ENCODE measurements at places on chromosomes 12 and 14. TPM values are rescaled to one million over a fixed set of nuclear protein-coding genes. Genes with fewer than 3 reads are reported as not detected.
A peak's percentile ranks its signal among the peaks of the same experiment; 100 is the strongest.

The KERA gene
- not detected for total RNA-seq

The TM7SF3 gene
- total RNA-seq: 65.3 TPM

The MANSC4 gene
- total RNA-seq: not detected

The CPNE6 gene
- not detected for total RNA-seq

The RNASE1 gene
- 174 TPM for total RNA-seq

The SDR9C7 gene
- total RNA-seq: 11.0 TPM

The SLC10A1 gene
- total RNA-seq: not detected

The CABP1 gene
- total RNA-seq: 0.49 TPM

DNA sequence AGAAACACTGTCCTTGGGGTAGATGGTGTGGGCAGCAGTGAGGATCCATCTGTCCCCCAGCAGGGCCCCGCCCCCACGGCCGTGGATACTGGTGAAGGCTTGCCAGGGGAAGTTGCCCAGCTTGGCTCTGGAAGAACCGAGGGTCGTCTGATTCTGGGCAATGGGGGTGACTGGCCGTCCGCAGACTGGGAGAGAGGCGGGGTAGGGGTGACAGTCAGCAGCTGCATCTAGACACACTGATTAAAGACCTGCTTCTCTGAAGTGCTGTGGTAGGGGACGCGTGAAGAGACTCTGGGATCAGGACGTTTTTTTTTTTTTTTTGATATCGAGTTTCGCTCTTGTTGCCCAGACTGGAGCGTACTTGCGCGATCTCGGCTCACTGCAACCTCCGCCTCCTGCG is 4.7 kb upstream of the C1R start:
- H3K27me3 ChIP-seq: no peaks in the 10 kb centered on the region
- H3K36me3 ChIP-seq: no peaks in the 10 kb centered on the region

DNA sequence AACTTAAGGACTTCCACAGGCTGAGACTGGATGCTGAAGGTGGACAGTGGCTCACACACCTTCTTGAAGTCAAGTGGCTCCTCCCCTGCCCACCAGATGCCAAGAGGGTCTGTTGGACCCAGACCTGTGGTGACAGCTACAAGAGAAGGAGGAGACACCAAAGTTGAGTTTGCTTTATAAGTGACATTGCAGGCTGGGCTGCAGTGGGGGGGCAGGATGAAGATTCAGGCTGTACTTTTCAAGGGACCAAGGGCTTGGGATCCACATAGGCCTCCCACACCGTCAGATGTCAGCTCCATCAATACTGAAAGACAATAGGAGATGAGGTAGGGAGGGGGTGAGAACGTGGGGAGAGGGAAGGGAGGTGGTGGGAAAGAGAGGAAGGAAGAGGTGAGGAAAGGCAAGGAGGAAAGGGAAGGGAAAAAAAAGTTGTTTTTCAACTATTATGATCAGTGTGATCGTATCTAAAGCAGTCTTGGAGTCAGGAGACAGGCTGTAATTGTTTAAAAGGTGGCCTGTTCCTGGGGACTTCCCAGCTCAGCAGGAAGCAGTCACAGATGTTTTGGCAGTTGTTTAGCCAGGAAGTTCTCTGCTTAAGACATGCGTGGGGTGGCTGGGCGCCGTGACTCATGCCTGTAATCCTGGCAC is 84.1 kb upstream of the RESF1 start:
- no peak for DNase-seq
- H3K27ac ChIP-seq: peak overlapping the region; percentile 53
- peaks cover 12% of the 10 kb centered on the region for H3K4me1 ChIP-seq
- H3K4me3 ChIP-seq: no peak overlapping the region
- no peaks in the 10 kb centered on the region for H3K27me3 ChIP-seq
- no peaks in the 10 kb centered on the region for H3K36me3 ChIP-seq

DNA sequence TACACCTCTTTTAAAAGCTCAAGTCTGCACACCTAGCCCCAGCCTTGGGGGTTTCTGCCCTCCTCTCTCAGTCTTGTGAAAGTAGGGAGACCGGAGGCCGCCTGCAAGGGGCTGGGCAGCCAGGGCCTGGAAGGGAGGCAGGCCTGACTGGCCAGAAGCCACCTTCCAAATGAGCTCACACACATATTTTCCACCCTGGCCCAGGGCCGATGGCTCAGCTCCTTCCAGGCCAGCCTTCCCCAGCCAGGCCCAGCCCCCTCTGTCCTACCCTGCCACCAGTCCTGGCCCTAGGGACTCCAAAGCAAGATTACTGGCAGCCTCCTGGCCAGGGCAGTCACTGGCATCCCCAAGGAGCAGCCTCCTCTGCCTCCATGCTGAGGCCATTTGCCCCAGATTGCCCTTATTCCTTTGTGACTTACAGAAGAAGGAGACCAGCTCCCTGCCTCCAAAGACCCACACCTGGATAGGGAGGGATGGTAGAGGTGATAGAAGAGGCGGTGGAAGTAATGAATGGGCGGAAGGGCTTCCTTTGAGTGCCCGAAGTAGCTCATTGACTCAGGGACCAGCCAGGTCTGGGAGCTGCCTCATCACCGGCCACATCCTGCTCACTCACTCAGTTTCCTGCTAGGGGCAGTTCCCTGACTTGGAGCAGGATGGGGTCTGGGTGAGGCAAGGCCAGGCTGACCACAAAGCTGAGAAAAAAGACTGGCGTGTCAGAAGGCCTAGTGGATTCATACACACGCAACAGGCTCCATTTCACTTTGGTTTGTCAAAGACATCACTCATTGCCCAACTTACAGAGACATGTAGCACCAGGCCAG is 14.8 kb downstream of the MMP14 start:
- H3K27me3 ChIP-seq: no peaks in the 10 kb centered on the region
- DNase-seq: no peak
- no peak overlapping the region for H3K4me3 ChIP-seq
- peaks cover 72% of the 10 kb centered on the region for H3K4me1 ChIP-seq
- H3K27ac ChIP-seq: peak overlapping the region; percentile 96
- H3K36me3 ChIP-seq: peaks cover 10% of the 10 kb centered on the region

DNA sequence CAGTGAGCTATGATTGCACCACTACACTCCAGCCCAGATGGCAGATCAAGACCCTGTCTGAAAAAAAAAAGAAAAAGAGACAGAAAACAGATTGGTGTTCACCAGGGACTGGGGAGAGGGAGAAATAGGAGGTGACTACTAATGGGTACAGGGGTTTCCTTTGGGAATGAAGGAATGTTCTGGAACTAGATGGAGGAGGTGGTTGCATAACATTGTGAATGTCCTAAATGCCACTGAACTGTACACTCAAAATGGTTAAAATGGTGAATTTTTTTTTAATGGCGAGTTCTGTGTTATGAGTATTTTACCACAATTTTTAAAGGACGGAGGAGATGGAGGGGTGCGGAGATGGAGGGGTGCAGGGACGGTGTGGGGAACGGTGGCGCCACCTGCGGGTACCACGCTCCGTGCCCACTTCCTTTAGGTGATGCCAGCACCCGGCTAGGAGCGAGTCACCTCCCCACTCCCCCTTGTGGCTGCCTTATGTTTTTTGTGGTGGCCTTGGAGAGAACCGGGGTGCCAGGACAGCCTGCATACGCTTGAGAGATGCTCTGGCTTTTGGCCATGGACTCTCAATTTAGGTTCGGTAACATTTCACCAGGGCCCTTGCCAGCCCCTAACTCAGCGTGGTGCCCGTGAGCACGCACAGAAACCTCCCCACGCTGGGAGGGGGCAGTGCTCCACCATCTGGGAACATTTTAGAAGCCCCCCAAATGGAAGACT is 16.1 kb downstream of the UBC start:
- no peak overlapping the region for H3K4me3 ChIP-seq
- H3K36me3 ChIP-seq: no peaks in the 10 kb centered on the region
- no peaks in the 10 kb centered on the region for H3K27me3 ChIP-seq
- H3K27ac ChIP-seq: no peak overlapping the region
- DNase-seq: no peak
- peaks cover 14% of the 10 kb centered on the region for H3K4me1 ChIP-seq

DNA sequence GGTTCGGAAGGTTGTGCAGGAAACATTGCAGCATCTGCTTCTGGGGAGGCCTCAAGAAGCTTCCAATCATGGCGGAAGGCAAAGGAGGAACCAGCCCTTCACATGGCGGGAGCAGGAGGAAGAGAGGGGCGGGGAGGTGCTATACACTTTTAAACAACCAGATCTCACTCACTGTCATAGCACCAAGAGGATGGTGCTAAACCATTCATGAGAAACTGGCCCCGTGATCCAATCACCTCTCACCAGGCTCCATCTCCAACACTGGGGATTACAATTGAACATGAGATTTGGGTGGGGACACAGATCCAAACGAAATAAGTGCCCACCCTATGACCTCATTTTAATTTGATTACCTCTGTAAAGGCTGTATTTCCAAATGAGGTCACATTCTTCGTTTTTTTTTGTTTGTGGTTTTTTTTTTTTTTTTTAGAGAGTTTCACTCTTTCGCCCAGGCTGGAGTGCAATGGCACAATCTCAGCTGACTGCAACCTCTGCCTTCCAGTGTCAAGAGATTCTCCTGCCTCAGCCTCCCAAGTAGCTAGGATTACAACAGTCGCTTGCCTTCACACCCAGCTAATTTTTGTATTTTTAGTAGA is 11.4 kb upstream of the ORAI1 start:
- H3K27ac ChIP-seq: no peak overlapping the region
- H3K27me3 ChIP-seq: no peaks in the 10 kb centered on the region
- no peaks in the 10 kb centered on the region for H3K36me3 ChIP-seq
- H3K4me1 ChIP-seq: peaks cover 9% of the 10 kb centered on the region
- no peak for DNase-seq

DNA sequence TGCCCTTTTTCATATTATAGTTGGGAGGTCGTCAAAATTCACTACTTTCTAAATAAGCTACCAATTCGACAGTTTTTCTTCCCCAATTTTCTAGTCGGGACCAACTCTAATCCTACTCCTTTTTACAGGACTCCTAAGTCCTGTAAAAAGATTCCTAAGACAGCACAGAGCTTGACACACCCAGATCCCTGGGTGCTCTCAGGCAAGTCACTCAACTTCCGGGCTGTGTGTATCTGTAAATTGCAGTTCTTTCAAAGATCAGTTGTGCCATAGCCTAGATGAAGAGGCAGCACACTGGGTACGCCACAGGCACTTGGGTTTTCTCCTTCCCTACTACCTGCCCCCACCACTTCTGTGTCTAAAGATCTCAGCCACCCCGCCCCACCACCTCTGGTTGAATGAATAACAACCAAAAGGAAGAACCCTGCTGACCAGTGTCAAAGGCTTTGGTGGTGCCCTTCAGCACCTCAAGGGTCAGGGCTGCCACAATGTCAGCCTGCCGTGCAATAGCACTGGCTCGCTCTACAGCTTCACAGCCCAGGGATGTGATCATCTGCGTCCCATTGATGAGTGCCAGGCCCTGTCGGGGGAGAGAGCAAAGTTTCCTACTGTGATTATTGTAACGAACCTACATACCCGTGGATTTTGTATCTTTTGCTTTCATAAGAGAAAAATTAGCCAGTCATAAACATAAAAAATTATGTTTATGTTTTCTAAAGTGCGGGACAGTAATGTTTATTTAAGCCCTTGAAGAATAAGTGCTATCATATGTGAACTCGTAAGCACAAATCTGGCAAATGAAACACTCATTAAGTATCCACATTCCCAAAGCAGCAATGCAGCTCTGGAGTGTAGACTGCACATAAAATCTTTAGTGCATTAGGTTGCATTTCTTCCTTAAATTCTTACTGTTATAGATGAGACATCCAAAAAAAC is 9.2 kb downstream of the HAL start:
- no peaks in the 10 kb centered on the region for H3K4me1 ChIP-seq
- DNase-seq: no peak
- no peaks in the 10 kb centered on the region for H3K27me3 ChIP-seq
- H3K27ac ChIP-seq: no peak overlapping the region

DNA sequence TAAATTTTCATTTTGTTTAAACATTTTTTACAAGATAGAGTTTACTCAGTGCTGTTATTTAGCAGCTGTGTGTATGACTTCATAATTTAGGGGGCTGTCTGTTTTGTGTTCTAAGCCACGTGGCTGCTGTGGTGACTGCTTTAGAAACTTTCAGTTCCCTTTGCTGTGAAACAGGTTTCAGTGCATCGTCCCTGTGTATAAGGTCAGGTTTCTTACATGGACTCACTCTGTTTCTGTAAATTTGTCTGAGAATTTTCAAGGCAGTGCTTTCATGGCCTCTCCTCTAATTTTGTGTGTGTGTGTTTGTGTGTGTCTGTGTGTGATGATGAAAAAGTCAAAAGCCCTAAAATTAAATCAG is 32.4 kb downstream of the BICD1 start:
- no peak overlapping the region for H3K27ac ChIP-seq
- DNase-seq: no peak
- peaks cover 4% of the 10 kb centered on the region for H3K4me1 ChIP-seq
- H3K36me3 ChIP-seq: no peaks in the 10 kb centered on the region
- H3K27me3 ChIP-seq: no peaks in the 10 kb centered on the region

DNA sequence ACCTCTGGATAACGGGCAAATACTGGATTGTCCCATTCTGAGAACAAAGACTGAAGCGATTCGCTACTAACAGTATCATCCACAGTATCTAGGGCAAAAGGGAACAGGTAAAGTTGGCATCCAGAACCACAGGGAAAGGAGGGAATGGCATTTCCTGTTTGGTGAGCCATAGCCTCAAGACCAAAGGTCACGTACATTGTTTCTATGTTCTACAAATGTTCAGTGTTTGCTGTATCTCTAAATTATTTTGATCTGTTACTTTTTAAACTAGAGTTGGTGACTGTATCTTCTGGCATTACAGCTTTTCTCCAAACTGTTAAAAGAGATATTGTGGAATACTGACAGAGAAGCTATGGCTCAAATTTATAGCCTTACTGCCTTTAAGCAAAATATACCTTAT is 9.7 kb downstream of the MLH3 start:
- no peak overlapping the region for H3K4me3 ChIP-seq
- H3K36me3 ChIP-seq: peaks cover 26% of the 10 kb centered on the region
- DNase-seq: no peak
- H3K27me3 ChIP-seq: no peaks in the 10 kb centered on the region

- H3K4me1 ChIP-seq: no peaks in the 10 kb centered on the region
- H3K27ac ChIP-seq: no peak overlapping the region
- no peak overlapping the region for H3K4me3 ChIP-seq
Measured at GRCh38 chr12:669576-669945, 6.3 kb upstream of the NINJ2 start.

- DNase-seq: no peak
- H3K36me3 ChIP-seq: no peaks in the 10 kb centered on the region
- H3K4me3 ChIP-seq: no peak overlapping the region
- no peaks in the 10 kb centered on the region for H3K4me1 ChIP-seq
- no peak overlapping the region for H3K27ac ChIP-seq
Measured at GRCh38 chr12:38930990-38931389, 25.6 kb upstream of the CPNE8 start.
